ENCODE measurements at places on chromosomes 7 and 10.

- no peak for DNase-seq
Observed at GRCh38 chr7:154651501-154651900, 351.4 kb downstream of the PAXIP1 start.

- DNase-seq = no peak
Observed at GRCh38 chr7:26584987-26585665, 279.3 kb downstream of the SKAP2 start.

DNA sequence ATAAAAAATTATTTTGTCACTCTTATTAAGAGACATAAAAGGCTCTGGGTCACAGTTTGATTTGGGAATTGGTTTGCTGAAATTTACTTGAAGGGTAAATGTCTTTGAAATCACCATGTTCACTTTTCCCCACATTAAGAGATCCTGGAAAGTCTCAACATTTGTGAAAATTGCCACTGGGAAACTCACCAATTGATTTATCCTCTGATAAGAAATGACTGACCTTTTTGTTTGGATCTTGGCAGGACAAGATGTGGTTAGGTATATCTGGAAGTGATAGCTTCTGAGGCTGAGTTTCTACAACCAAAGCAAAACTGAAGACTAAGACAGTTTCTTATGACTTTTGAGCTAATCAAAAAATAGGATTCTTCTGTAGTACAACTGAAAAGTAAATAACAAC lies 107.1 kb upstream of the TMEM106B start:
- no peak for DNase-seq

DNA sequence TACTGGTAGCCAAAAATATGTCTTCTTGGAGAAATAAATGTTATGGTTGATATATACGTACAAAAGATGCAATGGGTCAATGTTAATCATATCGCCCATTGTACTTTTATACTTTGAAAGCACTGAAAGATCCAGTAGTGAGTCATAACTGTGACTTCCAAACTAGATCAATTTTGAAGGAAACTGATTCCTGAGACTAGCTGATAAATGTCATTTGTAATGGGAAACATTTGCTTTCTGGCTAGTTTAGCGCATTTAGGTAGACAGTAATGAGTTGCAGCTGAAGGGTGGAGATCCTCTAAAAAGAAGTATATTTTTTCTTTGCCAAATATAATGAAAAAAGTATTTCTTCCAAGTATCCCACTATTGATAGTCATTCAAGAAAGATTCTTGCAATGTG lies 53.5 kb upstream of the ARHGAP21 start:
- no peak for DNase-seq

- no peak for DNase-seq
Observed at GRCh38 chr7:142770661-142771352, at the start of gene PRSS2. TSS of gene PRSS2 (plus strand) at chr7:142770970. CDS start at chr7:142770983, 13 bp downstream.

- no peak for DNase-seq
Observed at GRCh38 chr7:91691865-91692264, 188.6 kb downstream of the MTERF1 start.
